ENCODE measurements at places on chromosomes 12 and 14.

GRCh38 chr12:62525271-62525670 is 58.6 kb downstream of the MON2 start:
- no peak for DNase-seq

GRCh38 chr12:104637604-104638003 is 180.9 kb downstream of the CHST11 start:
- DNase-seq = no peak

DNA sequence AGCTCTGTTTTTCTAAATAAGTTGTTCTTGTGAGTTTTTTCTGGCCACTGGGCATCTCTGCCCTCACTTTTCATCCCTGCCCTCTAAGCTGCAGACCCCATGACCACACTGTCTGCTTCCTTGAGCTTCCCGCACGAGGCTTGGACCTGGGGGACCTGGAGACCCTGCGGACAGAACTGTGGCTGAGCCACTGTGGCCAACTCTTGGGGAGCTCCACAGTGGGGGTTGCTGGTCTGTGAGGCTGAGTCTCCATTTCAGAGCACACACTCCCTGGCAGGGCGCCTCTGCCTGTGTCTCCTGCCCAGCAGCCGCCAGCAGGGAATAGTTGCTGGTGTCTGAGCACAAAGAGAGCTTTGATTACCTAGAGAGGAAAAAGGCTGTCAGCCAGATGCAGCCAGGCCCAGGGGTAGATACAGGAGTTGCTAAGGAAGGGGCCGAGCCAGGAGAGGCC is 13.1 kb upstream of the RIN3 start:
- no peak for DNase-seq

- peak; percentile 67 for DNase-seq
Observed at GRCh38 chr12:118377884-118378470, 1.6 kb downstream of the SUDS3 start.

GRCh38 chr12:22856178-22856577 is 231.2 kb downstream of the ETNK1 start:
- DNase-seq = no peak

GRCh38 chr12:127363392-127363791 is 903.6 kb upstream of the TMEM132C start:
- no peak for DNase-seq

- DNase-seq = no peak
Observed at GRCh38 chr14:67524634-67524963, 8.5 kb upstream of the PLEKHH1 start.

DNA sequence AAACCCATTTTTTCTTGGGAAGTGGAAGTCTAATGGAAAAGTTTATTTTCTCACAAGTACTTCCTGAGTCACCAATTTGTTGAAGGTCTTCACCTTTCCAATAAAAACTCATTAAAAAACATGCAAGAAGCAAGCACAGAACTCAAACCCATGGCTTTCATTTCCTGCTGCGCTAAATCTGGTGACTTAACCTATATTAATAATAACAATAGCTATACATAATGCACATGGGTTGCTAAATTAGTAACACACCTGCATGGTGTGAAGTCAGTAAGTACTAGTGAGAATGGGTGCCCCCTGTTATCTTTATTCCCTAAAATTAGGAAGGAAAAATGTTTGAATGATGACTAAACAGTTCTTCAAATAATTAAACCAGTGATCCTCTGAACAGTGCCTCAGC is 52.3 kb downstream of the PPP2R5C start:
- no peak for DNase-seq

GRCh38 chr12:53299101-53299453 is 418 bp upstream of the MYG1 start:
- no peak for DNase-seq

- no peak for DNase-seq
Observed at GRCh38 chr14:71628433-71628832, 303.8 kb upstream of the RGS6 start.

DNA sequence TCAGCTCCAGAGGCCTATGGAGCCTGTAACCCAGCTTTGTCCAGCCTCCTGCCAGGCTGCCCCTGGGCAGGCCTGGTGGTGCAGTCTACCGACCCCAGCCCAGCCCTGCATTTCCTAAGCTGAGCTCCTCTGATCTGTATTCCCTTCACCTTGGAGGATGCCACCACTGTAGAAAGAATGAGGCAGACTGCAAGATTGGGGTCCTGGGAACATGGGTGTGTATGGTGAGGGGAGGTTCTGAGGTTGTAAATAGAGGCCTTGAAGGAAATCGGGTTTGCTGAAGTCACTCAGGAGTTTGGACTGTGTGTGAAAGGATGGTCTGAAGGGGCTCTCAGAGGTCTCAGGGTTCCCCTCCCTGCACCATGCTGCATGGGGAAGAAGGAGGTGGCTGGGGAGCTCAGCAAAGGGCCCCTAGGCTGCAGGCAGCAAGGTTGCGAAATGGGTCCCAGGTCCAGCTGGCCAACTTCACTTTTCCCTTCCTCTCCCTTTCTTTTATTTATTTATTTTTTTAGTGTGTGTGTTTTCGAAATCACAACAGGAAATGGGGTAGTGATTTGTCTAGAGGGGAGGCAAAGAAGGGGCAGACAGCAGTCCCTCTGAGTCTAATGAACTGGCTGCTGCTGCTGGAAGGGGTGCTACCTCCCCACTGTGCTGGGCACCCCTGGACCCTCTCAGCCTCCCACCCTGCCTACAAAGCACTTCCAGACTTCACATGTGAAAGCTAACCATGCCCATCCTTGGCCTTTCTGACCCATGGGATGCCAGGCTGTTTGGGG is 1.2 kb upstream of the LRP1-AS start:
- DNase-seq = no peak
